ENCODE measurements at places on chromosomes 6 and 20.

- peak; percentile 57 for DNase-seq
- H3K27me3 ChIP-seq: no peaks in the 10 kb centered on the region
- H3K4me3 ChIP-seq: no peak overlapping the region
- H3K4me1 ChIP-seq: peaks cover 5% of the 10 kb centered on the region
Observed at GRCh38 chr6:21277601-21278374, 315.8 kb upstream of the SOX4 start.

- no peaks in the 10 kb centered on the region for H3K36me3 ChIP-seq
Observed at GRCh38 chr6:142846883-142847287, 98.1 kb downstream of the HIVEP2 start.

GRCh38 chr20:17542993-17543412 is 11.8 kb upstream of the BFSP1 start:
- H3K36me3 ChIP-seq: no peaks in the 10 kb centered on the region
- H3K27me3 ChIP-seq: no peaks in the 10 kb centered on the region
- no peak overlapping the region for H3K4me3 ChIP-seq
- no peak overlapping the region for H3K27ac ChIP-seq

GRCh38 chr20:48217190-48217589 is 431.9 kb upstream of the SULF2 start:
- no peak overlapping the region for H3K27ac ChIP-seq
- H3K4me1 ChIP-seq: peaks cover 7% of the 10 kb centered on the region
- DNase-seq: no peak
- no peaks in the 10 kb centered on the region for H3K27me3 ChIP-seq

GRCh38 chr6:40671694-40672050 is 84.5 kb upstream of the LRFN2 start:
- H3K4me1 ChIP-seq: peaks cover 3% of the 10 kb centered on the region
- no peaks in the 10 kb centered on the region for H3K36me3 ChIP-seq
- H3K4me3 ChIP-seq: no peak overlapping the region
- no peak overlapping the region for H3K27ac ChIP-seq

DNA sequence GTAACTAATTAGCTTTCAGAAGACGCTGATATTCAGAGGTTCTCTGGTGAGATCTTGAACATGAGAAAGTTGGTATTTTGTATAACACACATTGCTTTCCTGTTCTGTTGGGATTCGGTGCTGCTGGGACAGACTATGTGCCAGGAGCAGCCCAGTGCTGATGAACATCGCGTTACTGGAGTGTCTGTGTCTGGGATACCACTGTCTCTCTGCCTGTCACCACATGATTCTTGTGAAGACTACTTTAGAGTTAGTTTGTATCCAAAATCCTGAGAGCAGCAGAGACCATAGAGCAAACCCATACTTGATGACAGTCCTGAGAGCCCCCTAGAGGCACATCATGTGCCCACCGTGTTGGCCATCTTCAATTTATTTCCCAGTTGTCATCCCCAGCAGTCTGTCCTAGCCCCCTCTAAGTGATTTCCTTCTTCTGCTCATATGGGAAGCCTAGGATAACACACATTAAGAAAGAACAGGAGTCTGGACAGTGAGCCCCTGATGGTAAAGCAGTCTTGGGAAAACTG is 41.8 kb upstream of the TINAG start:
- H3K4me1 ChIP-seq: no peaks in the 10 kb centered on the region
- H3K36me3 ChIP-seq: no peaks in the 10 kb centered on the region
- no peaks in the 10 kb centered on the region for H3K27me3 ChIP-seq
- H3K4me3 ChIP-seq: no peak overlapping the region
- DNase-seq: no peak

- H3K27ac ChIP-seq: no peak overlapping the region
- H3K36me3 ChIP-seq: no peaks in the 10 kb centered on the region
- H3K27me3 ChIP-seq: no peaks in the 10 kb centered on the region
- no peaks in the 10 kb centered on the region for H3K4me1 ChIP-seq
Observed at GRCh38 chr6:20334334-20334733, 67.3 kb upstream of the E2F3 start.

DNA sequence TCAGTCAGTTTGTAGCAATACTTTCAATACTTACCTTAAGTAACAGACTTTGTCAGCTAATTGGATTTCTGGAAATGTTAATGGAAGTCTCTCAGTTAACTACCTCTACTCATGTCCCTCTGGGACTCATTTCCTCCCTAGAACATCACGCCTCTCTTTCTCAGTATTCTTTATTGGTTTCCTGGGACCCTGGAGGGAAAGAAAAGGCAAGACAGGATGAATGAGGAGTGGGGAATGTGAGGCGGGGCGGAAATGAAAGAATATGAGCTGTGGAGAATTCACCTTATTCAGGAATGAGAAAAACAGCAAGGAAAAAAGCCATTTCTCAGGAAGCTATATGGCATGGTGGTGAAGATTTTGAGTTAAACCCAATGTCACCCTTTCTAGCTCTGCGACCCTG is 62.7 kb downstream of the ANKS1A start:
- no peak for DNase-seq
- H3K4me1 ChIP-seq: no peaks in the 10 kb centered on the region
- no peak overlapping the region for H3K27ac ChIP-seq
- no peak overlapping the region for H3K4me3 ChIP-seq

GRCh38 chr6:79373880-79374279 is 139.4 kb upstream of the HMGN3 start:
- no peak overlapping the region for H3K4me3 ChIP-seq
- H3K36me3 ChIP-seq: no peaks in the 10 kb centered on the region
- peaks cover 2% of the 10 kb centered on the region for H3K4me1 ChIP-seq
- H3K27ac ChIP-seq: no peak overlapping the region

- H3K4me1 ChIP-seq: no peaks in the 10 kb centered on the region
- H3K27me3 ChIP-seq: no peaks in the 10 kb centered on the region
- H3K27ac ChIP-seq: no peak overlapping the region
Observed at GRCh38 chr20:41221614-41222218, 84.4 kb downstream of the PLCG1 start.

- H3K27me3 ChIP-seq: no peaks in the 10 kb centered on the region
- H3K4me3 ChIP-seq: no peak overlapping the region
- DNase-seq: no peak
Observed at GRCh38 chr6:157410045-157410444, 29.1 kb downstream of the ZDHHC14 start.

DNA sequence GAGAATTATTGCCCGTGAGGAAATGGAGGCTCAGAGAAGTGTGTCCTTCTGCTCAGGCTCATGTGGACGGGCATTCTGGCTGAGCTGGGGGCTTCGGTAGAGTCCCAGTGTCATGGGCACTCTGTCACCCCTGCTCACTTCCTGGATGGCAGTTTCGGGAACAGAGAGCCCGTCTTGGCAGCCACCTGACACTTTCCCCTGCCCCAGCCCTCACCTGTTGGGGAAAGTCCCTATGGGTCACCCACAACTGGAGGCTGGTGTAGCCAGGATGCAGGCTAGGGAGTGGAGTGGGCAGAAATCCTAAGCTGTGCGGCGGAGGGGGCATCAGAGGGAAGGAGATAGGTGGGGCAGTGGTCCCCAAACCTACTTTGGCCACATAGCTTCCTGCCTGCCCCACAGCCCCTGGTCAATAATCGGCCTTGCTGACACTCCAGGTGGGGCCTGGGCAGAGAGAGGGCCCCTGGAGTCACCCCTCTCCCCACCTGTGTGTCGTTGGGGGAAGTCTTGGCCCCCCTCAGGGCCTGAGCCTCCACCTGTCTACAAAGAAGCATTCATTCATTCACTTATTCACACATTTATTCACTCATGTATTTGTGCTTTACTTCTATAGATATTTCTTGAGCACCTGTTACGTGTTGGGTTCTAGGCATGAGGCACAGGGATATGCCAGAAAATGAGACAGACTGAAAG is 40.5 kb downstream of the SNAI1 start:
- DNase-seq: no peak
- no peaks in the 10 kb centered on the region for H3K36me3 ChIP-seq
- no peaks in the 10 kb centered on the region for H3K27me3 ChIP-seq
- peaks cover 19% of the 10 kb centered on the region for H3K4me1 ChIP-seq
- H3K27ac ChIP-seq: no peak overlapping the region

DNA sequence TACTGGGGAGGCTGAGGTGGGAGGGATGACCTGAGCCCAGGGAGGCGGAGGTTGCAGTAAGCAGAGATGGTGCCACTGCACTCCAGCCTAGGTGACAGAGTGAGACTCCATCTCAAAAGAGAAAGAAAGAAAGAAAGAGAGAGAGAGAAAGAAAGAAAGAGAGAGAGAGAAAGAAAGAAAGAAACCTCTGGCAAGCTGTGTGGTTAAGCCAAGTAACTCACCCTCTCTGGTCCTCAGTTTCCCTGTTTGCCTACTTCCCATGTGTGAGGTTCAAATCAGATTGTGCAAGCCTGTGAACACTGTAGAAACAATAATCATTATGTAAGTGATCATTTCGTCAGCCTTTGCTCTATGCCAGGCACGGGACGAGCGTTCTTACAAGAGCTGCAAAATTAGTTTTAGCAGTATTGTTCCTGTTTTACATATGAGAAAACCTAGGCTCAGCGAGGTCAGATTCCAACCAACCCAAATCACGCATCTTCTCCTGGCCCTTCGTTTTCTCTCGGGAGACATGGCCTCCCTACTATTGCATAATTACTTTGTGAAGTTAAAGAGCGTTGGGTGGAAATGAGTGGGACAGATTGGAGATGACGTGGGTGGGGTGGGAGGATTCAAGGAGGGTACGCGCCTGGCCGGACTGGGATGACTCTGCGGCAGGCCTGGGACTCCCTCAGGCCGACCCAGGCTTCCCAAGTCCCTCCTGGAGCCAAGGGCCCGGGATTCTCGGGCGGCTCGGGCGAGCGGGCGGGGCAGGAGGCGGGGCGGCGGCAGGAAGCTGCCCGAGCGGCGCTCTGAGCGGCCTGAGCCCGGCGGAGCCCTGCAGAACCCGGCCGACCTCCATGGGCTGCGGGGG is at the start of gene SNX21:
TSS of gene SNX21 (plus strand) at position 770 of the 853 bp plus-strand sequence. CDS start 121 bp downstream, outside the sequence.
- H3K36me3 ChIP-seq: no peaks in the 10 kb centered on the region
- H3K27ac ChIP-seq: peak within 1 kb of the TSS; percentile 60
- peak; percentile 76 for DNase-seq
- peak within 1 kb of the TSS; percentile 77 for H3K4me3 ChIP-seq
- H3K27me3 ChIP-seq: no peaks in the 10 kb centered on the region

- H3K4me3 ChIP-seq: no peak overlapping the region
- H3K27me3 ChIP-seq: no peaks in the 10 kb centered on the region
- no peaks in the 10 kb centered on the region for H3K36me3 ChIP-seq
- H3K27ac ChIP-seq: no peak overlapping the region
- peak; percentile 94 for DNase-seq
- no peaks in the 10 kb centered on the region for H3K4me1 ChIP-seq
Observed at GRCh38 chr6:140079328-140079727, 704.9 kb upstream of the CITED2 start.

DNA sequence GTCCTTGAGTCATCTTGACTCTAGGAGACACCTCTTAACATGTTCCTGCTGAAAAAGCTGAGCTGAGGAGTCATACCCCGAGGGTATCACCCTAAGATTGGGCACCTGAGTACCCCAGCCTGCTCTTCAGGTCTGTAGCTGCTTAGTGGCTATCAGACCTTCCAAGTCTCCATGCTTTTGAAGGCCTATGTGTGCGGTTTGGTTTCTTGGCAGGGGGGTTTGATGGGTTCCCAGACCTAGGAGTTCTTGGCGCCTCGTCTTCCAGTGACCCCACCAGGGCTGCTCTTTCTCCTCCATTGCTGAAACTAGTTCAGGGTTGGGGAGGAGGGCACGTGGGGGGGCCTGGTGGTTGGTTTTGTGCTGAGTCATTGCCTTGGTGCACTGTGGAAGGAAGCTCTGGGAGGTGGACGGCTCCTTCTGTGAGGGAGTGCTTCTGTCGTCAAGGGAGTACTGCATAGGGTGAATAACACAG is 20.1 kb downstream of the IGF2R start:
- H3K27me3 ChIP-seq: no peaks in the 10 kb centered on the region
- peaks cover 4% of the 10 kb centered on the region for H3K36me3 ChIP-seq
- H3K4me1 ChIP-seq: peaks cover 11% of the 10 kb centered on the region
- DNase-seq: no peak

Measured in trophoblast cell (in vitro differentiated cells and primary cell).